ENCODE measurements at places on chromosomes 1 and 21.

DNA sequence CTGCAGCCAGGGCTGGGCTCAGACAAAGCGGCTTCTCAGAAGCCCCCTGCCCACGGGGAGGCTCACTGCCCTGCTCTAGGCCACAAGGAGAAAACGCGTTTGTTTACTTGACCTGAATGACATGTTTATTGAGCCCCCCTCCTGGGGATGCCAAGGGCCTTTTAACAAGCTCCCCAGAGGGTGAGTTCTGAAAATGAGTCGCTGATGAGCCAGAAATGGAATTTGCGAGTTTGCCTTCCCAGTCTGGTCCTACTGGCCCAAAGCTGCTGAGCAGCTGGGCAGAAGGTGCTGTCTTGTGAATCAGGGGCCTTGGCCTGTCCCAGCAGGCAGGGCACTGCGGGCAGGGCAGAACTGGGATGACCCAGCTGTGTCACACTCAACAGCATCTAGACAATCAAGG, 120.6 kb downstream of the SYF2 start:
- no peak for DNase-seq

GRCh38 chr1:50976890-50977574, 7.0 kb downstream of the CDKN2C start:
- peak; percentile 24 for DNase-seq

DNA sequence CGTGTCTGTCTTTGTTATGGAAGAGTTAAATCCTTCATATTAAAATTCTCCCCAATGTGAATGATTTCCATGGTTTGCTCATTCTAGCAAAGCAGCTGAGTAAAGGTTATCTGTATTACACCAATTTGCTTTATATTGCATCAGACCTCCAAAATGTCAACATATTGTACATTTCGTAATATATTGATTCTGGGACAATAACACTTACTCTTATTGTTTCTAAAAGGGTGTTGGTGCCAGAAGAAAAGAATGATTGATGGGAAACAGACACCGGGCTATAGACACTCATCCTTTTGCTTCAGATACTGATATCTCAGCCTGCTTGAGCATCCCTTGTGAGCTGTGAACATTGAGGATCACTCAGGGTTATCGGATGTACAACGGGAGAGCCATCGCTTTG, 7.0 kb downstream of the NTNG1 start:
- no peak for DNase-seq

DNA sequence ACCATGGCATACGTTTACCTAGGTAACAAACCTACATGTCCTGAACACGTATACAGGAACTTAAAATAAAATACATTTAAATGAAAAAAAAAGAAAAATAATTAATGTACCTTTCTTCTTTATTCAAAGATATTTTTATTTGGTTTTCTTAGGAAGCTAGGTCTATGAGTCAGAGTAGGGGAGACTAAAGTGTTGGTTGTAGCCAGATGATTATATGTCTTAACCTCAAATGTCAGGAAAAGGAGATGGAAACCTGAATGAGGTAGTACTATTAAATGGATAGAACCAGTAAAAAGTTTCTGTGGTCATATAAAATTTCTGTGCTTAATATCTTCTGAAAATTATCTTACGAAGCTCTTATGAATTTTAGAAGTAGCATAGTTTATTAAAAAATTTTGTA, 275.8 kb downstream of the KCTD3 start:
- no peak for DNase-seq

DNA sequence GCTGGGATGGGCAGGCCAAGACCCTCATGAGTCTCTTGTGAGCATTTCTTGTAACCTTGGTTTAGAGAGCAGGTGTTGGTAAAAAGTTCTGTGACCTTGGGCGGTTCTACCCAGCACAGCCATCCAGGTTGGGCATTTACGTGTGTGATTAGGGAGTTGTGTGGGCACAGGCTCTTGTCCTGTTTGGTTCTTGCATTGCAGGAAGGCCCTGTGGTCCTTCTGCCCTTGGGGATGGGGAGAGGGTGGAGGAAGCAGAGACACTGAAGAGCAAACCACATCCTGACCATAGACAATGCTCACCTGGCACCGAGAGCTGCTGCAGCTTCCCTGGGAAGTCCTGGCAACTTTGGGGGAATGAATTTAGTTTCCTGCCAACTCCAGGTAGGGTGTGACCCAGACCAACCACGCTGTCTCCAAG, 25.6 kb downstream of the RNF187 start:
- no peak for DNase-seq

- no peak for DNase-seq
Observed at GRCh38 chr1:62175568-62176179, 19.0 kb upstream of the L1TD1 start.

DNA sequence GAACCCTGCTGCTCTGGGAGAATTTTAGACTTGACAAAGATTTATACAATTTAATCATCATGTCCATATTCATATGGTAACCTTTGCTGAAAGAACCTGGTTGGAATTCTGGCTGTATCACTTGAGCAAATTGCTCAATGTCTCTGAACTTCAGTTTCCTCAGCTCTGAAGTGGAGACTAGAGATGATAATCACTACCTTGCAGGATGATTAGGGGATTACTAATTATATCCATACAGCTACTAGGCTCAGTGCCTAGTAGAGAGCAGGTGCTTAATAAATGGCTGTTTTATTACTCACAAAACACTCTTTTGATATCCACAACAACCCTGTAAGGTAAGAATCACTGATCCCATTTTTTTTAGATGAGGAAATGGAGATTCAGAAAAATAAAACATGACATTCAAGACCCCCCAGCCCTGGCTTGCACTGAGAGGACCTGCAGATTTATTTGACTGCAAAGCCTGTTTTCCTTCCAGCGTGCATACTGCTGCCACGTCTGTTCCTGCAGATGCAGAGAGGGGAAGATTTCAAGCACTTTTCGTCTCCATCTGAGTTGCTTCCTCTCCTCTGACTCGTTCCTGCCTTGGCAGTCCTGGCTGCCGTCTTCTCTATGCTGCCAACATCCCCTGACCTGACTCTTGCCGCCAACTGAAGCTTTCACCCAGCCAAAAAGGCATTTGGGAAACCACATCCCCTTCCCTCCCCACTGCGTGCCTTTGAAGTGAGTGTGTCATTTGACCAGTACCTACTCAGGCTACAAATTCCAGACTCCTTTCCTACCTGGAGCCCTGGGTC, 203.0 kb downstream of the PLPP3 start:
- no peak for DNase-seq

DNA sequence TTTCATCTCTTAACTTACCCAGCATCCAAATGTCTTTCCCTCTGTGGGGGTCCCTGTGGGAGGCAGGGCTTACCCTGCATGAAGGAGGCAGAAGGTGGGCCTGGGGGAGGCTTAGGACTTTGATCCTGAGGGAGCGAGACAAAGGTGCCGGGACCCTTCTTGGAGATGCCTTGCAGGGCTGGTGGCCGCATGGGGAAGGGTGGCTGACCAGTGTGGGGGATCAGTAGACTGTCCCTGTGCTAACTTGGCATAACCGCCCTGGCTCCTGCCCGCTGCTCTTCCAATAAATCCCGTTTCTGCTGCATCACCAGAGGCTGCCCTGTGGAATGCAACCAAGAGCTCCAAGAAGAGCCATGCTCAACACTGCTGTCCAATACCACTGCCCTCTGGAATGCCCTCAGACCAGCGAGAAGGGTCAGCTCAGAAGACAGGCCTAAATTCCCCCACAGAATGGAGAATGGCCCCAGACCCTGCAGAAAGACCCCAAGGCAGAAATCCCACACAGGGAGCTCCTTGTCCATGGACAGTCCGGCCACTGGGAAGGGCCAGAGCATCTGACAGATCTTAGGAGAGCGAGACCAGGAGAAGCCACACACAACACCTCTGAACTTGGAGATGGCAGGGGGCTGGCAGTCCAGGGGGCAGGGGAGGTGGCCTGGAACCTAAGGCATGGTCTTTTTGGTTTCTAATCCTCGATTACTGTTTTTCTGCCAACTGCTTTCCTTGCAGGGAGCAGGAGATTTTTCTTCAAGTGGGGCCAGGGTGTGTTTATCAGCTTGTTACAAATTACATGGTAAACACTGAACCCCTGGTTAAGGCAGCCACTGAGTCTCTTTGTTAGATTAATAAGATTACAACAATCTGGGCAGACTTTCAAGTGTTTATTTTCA, 46.7 kb upstream of the DMRTB1 start:
- DNase-seq, result no peak

DNA sequence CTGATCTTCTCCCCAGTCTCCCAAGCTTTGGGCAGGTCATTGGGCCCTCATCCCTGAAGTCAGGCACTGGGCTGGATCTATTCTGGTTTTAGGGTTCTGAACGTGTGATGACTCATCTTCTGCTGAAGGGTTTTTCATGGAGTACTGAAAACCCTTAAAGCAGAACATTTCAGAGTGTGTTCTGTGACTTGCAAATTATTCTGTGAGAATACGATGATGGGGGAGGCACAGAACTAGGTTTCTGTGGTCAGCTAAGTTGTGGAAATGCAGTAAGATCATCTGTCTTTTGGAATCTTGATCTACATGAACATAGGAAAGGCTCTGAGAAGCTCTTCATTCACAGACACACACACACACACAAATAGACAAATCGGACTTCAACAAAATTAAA, 46.2 kb downstream of the NAV1 start:
- DNase-seq, result no peak

- no peak for DNase-seq
Observed at GRCh38 chr1:67559222-67559700, 125.7 kb upstream of the GADD45A start.

GRCh38 chr1:230816018-230816417, 52.3 kb downstream of the C1orf198 start:
- DNase-seq, result no peak

DNA sequence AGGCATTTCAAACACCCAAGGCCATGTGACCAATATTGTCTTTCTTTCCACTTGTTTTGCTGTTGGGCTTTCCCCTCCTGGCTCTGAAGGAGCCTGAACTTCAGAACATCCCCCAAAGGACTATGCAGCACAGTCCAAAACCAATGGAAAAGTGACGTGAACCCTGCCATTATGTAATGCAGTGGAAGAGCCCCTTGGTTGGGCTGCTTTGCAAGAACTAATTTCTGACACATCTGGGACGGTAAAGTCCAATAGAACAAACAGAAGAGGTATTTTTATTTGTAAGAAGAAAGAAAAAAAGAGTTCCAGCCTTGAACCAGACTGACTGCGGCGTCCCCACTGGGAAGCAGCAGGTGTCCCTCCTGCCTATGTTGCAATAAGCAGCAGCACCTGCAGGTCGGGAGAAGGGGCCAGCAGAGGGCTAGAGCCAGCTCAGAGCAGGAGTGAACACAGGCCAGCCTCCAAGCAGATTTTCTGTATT, 116.7 kb downstream of the CDC7 start:
- no peak for DNase-seq

DNA sequence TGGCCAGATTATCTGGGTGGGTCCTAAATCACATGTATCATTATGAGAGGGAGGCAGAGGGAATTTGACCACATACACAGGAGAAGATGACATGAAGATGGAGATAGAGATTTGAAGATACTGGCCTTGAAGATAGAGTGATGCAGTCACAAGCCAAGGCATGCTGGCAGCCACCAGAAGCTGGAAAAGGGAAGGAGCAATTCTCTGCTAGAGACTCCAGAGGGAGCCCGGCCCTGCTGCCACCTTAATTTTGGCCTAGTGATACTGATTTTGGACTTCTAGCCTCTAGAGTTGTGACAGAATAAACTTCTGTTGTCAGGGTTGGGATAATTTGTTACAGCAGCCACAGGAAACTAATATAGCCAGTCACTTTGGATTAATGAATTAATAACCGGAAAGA, 2.2 kb upstream of the PRDM2 start:
- DNase-seq, result no peak

DNA sequence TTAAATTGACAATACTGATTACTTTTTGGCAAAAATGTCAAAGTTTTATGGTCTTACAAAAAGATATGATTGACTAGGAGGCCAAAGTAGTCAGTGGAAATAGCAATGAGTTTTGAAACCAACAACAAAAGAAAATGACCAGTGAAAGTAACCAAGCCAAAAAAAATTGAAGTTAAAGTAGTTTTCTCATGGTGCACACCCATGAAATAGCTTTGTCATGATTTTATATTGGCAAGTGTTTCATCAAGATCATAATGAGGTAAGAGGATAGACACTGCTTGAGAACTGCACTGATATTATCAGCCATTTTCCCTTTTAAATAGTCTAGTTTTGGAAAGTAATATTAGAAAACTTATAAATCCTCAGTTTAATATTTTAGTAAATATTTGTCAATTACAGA, 206.2 kb upstream of the ADAMTS5 start:
- no peak for DNase-seq

- DNase-seq, result no peak
Observed at GRCh38 chr1:19596065-19596713, 47.9 kb upstream of the NBL1 start.

- no peak for DNase-seq
Observed at GRCh38 chr1:57843760-57844159, 419.9 kb upstream of the DAB1 start.

DNA sequence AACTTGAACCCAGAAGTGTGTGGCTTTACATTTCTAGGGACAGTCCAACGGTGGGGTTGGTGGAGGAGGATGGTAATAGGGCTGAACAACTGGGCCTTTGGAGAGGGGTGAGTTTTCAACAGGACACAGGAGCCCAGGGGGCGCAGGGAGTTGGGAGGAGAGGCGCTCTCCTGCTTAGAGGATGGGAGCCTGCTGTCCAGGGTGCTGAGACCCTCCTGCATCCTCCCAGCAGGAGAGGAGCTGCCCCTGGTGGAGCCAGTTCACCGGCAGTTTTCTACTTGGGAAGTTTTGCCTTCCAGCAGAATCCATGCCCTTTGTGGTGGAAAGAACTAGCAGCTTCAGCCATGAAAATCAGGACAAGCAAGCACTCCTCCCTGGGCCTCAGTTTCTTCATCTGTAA, 8.6 kb downstream of the KCNC4 start:
- no peak for DNase-seq

DNA sequence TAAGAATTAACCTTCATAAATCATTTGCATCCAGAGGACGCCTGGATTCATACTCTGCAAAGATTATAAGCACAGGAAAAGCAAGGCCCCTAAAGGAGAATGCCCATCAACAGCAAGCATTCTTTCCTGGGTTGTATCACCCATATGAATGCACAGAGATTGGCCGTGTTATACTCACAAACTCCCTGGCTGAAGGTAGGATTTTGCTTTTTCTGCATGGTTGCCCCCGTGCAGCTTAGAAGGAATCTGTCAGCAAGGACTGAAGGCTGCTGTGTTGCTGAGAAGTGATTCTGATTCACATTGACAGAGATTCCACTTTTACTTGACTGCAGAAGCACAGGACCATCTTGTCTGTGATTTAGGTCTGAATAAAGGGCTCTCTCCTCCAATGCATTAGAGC, 283.0 kb downstream of the LRRIQ3 start:
- no peak for DNase-seq

GRCh38 chr1:196034080-196034706, 574.0 kb downstream of the KCNT2 start:
- DNase-seq, result no peak

DNA sequence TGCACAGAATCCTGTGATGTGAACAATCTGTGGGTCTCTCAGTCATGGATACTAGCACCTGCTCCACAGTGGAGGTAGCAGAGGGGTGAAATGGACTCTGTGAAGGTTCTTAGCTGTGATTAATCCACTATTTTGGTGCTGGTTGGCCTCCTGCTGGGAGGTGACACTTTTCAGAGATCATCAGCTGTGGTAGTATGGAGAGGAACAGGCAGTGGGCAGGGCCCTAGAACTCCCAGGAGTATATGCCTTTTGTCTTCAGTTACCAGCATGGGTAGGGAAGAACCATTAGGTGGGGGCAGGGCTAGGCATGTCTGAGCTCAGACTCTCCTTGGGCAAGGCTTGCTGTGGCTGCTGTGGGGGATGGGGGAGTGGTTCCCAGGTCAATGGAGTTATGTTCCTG, 54.0 kb upstream of the KCNJ15 start:
- DNase-seq, result no peak

GRCh38 chr1:218273762-218274479, 11.2 kb upstream of the RRP15 start:
- no peak for DNase-seq
